Stimulated activated CD4-positive, alpha-beta T cell treated with anti-CD3 and anti-CD28 coated beads, Interleukin-4, amount 100 ng/mL, for 1 hour (primary cell): ENCODE measurements at places on chromosomes 12 and 14.

- DNase-seq: no peak
Observed at GRCh38 chr14:34348592-34348991, 113.4 kb downstream of the SPTSSA start.

- no peak for DNase-seq
Observed at GRCh38 chr12:50986966-50987737, 34.8 kb downstream of the HIGD1C start.

DNA sequence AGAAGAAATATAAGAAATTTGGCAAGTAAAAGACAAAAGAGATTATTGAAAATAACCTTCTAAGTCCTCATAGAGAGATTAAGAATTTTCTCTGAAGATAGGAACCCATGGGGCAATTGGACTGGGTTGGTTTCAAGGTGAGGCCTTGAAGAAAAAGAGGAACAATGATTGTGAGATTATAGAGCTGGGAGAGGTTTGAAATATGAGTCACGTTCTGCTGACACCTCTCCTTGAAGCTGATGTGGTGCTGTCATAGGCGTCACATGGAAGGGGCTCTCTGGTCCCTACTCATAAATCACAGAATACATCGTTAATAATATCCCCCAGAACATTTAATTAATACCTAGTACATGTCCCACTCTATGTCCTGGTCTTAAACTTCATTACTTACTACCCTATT is 227.6 kb upstream of the PDE3A start:
- no peak for DNase-seq

DNA sequence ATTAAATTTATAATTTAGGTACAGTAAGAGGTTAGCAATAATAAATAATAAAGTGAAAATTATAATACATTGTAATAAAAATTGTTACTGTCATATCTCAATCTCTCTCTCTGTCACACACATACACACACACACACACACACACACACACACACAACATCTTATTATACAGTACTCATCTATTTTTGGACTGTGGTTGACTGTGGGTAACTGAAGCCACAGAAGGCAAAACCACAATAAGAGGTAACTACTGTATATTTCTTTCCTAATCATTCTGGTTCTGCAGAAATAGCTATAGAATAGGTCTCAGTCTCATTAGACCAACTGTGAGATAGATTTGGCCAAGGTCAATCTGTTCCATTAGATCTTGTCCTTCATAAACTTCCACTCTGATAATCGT is 33.1 kb upstream of the PTPRO start:
- no peak for DNase-seq

GRCh38 chr12:42638697-42639096 is 49.2 kb upstream of the PRICKLE1 start:
- no peak for DNase-seq

- DNase-seq: no peak
Observed at GRCh38 chr12:111519083-111519482, 80.0 kb downstream of the ATXN2 start.

GRCh38 chr14:56918849-56919574 is 108.7 kb upstream of the OTX2 start:
- no peak for DNase-seq

DNA sequence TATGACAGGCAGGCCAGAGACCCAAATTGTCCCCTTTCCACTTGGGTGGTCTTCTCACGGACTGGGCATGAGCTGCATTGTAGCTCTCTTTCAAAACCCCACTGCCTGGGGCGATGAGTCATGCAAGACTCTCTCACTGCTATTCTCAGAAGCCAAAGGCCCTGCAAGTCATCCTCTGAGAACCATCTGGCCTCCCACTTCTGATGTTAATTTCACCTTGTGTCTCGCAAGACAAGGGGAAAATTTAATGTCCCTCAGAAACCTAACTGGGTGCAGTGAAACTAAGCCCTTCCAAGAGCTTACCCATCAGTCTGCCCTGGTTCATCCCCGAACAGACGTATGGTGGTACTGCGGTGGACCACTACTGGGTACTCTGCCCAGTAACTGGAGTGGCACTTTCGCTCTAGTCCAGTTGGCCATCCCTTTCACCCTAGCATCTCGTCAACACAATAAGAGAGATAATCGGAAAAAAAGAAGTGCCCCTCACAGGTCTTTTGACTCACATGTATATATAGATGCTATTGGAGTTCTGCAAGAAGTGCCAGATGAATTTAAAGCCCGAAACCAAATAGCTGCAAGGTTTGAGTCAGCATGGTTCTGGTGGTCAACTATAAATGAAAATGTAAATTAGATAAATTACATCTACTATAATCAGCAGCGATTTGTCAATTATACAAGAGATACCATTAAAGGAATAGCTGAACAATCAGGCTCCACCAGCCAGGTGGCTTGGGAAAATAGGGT is 31.3 kb upstream of the LALBA start:
- no peak for DNase-seq

DNA sequence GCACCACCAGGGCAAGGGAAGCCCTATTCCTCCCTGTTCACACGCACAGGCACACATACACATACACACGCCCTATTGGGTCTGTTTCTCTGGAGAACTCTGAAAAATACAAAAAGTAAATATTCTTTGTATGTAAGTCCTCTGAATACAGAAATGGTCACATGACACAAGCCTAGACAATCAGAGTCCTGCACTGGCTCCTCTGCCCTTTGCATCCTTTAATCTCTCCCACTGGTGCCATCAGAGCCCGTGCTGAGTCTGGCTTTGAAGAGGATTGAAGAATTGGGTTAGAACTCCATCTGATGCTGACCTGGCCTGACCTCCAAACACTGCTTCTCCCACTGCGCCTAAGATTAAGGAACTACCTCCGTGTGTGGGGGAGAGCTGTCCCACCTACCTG is 273.2 kb upstream of the TBX3 start:
- DNase-seq: no peak

- no peak for DNase-seq
Observed at GRCh38 chr12:57218030-57218853, 1.6 kb downstream of the NXPH4 start.

DNA sequence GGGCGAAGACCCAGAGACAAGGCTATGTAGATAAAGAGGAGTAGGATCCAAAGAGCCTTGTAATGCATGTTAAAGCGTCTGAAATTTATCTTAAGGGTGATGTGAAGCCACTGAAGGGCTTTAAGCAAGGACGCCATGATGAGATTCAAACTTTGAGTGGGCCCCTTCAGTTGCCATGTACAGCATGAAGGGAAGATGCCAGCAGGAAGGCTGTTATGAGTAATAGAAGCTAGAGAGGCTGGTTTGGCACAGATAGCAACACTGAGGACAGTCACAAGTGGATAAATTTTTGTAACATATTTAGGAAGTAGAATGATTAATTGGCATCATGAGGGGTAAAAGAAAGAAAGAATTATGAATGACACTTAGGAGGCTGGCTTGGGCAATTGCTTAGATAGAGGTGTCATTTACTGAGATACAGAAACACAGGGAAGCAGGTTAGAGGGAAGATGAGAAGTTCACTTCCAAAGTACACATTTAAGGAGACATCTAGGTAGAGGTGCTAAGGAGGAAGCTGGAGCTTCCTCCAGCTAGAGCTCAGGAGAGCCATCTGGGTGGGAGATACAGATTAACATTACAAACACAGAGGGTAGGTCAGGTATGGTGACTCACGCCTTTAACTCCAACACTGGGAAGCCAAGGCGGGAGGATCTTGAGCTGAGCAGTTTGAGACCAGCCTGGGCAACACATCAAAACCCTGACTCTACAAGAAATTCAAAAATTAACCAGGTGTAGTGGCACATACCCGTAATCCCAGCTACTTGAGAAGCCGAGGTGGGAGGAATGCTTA is 13.7 kb downstream of the ATG2B start:
- no peak for DNase-seq

DNA sequence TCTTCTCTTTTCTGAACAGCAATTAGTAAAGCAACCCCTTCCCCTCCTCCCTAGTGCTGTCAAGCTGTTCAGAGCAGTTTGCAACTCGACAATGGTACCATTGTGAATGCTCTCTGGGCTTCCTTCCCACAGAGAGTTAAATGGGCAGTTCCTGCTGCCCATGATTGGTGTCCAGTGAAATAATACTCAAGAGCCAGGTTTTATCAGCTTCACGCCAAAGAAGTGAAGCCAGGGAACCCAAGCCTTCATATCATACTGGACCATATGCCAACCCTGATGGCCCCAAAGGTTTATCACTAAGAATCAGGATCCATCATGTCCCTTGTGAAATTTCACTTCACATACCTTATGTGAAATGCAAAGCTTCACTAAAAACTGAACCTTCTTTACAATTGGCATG is 24.7 kb downstream of the INSM2 start:
- no peak for DNase-seq

DNA sequence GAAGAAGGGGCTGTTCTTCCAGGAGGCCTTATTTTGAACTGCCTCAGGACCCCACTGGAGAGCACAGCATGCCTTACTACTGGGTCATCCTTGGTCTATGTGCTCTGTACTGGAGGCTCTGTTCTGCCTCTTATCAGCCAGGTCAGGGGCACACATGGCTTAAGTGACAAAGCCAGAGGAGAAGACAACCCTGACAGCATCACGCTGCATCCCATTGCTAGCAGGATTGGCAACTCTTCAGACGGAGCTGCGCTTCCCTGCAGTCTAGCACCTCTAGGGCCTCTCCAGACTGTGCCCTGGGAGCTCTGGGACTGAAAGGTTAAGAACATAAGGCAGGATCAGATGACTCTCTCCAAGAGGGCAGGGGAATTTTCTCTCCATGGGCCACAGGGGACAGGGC is 17.3 kb upstream of the TIGAR start:
- no peak for DNase-seq

DNA sequence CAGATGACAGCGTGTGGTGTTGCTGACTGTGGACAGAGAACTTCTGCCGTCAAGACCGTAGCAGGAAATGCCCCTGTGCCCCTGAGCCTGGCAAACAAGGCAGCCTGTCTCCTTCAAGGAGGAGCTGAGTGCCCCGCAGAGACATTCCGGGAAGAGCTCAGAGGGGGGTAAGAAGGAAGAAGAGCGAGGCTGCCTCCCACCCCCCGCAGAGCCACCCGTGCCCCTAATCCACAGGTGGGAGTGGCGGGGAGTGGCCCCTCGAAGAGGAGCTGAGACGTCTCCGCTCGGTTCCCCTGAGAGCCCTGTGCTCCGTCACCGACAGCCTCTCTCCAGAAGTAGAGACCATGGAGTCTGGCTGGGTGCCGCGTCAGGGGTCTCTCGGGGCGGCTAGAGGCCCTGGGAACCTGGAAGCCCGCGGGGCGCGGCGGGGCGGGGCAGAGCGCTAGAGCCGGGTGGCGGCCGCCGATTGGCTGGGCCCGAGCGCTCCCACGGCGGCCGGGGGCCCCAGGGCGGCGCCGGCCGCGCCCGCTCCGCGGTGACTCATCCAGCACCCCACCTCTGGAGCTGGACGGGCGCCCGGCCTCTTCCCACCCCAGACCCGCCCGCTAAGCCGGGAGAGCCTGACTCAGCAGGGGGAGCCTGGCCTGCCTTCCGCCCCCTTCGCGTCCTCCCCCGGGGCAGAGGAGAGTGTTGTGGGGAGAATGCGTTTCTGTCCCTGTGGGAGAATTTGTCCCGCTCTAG is 25.2 kb upstream of the KRT78 start:
- DNase-seq: peak; percentile 59

- DNase-seq: no peak
Observed at GRCh38 chr12:111368291-111368787, 556 bp downstream of the PHETA1 start.

DNA sequence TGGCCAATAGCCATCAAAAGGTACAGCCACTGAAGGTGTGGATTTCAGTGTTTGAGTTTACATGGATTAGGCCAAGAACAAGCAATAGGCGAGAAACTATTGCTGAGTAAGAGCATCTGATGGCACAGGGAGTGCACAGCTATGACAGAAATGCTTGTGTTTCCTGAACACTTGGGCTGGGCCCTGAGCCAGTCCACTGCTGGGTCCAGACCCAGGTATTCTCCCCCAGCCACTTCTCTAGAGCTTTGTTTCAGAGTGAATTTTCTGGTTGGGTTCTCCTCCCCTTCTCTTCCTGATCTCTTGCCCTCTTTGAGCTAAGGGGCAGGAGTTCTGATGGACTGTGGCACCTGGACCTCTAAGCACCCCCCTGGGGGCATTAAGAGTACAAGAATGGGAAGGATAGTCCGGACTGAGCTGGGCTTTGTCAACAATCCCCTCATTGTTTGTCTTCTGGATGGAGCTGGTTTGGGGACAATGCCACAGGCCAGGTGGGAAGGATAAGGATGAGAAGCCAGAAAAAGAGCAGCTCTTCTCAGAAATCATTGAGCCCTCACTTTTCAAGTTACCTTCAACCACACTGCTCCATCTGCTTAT is 8.3 kb downstream of the HOXC5 start:
- no peak for DNase-seq

- no peak for DNase-seq
Observed at GRCh38 chr14:94048691-94049624, 22.8 kb downstream of the OTUB2 start.

DNA sequence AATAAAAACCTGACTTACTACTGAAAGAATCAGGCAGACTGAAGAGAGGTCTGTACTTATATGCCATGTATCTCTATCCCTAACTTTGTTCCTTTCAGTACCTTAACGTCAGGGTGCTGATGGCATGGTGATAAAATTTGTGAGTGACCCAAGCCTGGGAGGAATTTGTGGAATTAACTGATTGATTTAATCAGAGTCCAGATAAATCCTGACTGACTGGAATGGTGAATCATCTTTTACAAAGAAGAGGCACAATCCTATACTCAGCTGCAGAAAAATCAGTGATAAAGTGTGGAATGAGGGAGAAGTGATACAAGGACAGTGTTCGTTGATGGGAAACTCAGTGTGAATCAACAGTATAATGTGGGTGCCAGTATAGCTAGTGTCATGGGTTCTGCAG is 3.7 kb downstream of the TDG start:
- DNase-seq: no peak

DNA sequence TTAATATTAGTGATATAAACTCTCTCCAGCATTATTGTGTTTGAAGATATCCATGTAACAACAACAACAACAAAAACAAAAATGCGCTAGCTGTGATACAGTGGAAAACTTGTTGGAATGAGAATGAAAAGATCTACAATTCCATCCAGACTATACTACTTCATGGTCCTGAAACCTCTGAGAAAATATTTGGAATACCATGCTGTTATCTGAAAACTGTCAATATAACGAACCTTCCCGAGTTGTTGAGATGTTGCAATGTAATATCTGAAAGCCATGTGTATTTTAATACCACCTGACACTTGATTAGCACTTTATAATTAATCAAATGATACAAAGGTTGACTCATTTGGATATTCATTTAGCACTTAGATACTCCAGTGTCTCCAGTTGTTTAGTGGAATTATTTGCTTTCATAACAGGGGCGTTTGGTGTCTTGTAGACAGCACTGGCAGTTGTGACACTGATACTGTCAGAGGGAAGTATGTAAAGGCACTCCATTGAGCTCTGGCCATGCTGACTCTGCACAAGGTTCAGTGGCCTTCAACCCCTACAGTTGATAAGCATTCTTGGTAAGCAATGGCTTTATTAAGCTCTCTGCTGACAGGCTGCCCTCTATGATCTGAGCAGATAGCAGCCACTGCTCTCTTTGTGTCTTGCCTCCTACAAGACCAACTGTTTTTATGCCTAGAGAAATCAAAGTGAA is 447.1 kb upstream of the SEL1L start:
- no peak for DNase-seq

GRCh38 chr14:61417141-61417540 is 95.8 kb downstream of the PRKCH start:
- DNase-seq: no peak

GRCh38 chr12:50699940-50700339 is 64.0 kb upstream of the ATF1 start:
- DNase-seq: no peak

- no peak for DNase-seq
Observed at GRCh38 chr14:88348546-88348945, 25.5 kb upstream of the KCNK10 start.

- DNase-seq: no peak
Observed at GRCh38 chr12:110345176-110345661, 58.3 kb downstream of the ANAPC7 start.

GRCh38 chr14:33979613-33980276 is 28.9 kb upstream of the EGLN3 start:
- DNase-seq: no peak
